NCI-H1417 (cell line): ENCODE measurements at places on chromosomes 3 and 15.

GRCh38 chr3:24060055-24060454, 115.0 kb downstream of the NR1D2 start:
- DNase-seq: no peak

- DNase-seq: no peak
Measured at GRCh38 chr3:171956705-171957104, 82.7 kb upstream of the FNDC3B start.

- DNase-seq: peak; percentile 87
Measured at GRCh38 chr3:52685285-52685708, 416 bp downstream of the PBRM1 start.

GRCh38 chr3:11006986-11007933, 14.7 kb downstream of the SLC6A1 start:
- DNase-seq: no peak

- no peak for DNase-seq
Measured at GRCh38 chr3:81540787-81541186, 220.7 kb downstream of the GBE1 start.

DNA sequence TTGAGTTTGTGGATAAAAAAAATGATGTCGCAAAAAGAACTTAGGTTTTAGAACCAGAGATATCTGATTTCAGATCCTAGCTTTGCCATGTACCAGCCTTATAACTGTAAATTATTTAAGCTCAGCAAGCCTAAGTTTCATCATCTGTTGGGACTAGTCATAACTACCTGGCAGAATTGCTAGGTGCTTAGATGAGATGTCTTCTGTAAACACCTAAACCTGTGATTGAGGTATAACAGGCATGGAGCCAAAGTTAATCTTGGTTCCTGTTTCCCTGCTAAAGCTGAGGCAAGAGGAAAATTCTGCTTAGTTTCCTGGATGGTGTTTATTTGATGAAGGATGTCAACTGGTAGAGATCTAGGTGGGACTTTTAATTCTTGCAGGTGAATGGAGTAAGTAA, 331.3 kb upstream of the RBMS3 start:
- no peak for DNase-seq

DNA sequence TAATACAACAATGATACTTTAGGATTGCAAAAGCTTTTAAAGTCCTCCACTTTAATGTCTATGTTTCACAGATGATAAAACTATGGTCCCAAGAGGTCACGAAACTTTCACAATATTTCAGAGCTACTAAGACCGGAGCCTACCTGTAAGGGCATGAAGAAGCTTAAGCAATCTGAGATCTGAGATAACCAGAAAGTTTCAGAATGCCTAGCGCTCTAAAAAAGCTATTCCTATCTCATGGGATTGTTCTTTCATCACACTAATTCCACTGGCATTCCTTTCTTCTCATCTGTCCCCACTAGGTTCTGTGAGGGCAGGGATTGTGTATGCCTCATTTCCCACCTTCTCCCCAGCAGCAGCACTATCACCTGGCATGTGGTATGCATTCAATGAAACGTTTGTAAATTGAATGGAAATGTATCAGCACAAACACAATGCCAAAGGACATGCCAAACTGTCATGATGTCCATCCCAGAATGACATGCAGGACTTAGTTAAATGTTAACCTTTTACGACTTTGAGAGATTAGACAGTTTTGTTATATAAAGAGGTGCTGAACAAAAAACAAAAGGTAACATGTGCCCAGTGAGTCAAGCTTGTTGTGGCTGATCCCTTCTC, 104.7 kb upstream of the NR2F2 start:
- no peak for DNase-seq

DNA sequence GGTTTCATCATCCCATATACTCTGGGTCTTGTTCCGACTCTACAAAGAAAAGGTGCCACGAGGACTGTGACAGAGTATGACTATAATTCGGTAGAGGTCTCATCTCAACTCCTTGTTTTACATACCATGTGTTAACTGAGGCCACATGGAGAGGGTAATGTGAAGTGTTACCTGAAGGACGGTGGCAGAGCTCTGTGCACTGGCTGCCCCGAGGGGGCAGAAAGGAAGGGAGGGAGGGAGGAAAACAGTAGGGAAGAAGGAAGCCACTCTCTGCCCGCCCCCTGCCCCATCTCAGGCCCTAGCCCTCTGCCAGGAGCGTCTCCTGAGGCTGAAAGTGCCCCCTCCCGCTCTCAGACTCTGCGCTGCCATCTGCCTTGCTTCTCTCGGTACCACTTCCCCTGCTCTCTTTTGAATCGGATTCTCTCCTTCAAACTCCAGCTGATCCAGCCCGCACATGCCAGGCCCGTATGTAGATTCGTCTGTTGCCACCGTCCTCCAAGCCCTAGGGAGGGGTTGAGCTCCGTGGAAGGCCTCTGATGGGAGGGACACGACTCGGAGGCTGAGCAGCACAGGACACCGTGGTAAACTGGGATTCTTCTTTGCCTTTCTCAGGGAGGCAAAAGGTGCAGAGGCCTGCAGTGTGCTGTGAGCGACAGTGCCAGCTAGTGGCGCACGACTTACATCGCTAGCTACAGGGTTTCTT, 70.5 kb upstream of the ATP10A start:
- no peak for DNase-seq

DNA sequence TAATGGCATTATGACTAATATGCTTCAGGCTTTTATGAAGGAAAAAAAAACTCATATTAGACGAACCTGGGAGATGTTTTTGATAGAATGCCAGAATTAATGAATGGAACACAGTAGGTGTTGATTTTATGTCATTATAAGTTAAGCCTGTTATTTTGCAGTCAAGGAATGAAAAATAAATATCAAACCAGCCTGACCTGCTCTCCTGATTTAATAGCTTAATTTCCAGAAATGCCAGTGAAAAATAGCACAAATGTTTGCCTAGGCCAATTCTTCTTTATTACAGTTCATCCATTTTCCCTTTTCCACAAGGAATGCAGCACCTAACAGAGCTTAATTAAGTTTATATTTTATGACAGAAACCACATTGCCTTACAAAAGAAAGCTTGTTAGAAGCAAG, 292.0 kb downstream of the TBL1XR1 start:
- peak; percentile 52 for DNase-seq

DNA sequence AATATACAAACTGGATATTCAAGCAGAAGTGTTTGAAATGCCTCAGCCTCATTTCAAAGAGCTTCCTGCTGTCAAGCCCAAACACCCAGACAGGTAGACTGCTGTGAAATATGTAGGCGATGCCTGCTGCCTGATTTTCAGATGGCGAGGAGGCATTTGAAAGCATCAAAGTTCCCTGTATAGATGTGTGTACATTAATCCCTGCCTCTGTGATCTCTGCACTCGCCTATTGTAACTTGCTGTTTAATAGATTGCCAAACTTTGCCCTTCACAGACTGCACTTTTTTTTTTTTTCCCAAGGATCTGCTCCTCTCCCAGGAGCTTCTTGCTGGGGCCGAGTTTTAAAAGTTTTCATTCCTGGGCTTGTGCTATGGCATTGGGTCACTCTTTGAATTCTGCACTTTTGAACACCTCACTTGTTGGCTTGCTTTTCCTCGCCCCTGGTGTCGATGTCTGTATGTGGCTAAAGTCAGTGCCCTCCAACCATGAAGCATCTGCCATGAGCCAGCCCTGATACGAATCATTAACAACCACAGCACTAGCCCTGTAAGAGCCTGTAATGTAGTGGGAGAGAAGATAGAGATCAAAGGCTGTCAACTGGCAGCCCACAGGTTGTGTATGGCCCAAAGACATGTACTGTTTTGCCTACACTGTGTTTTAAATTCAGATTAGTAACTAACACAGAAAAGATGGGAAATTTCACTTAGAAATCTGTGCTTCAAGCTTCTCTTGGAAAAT, 287.6 kb upstream of the ICE2 start:
- DNase-seq: peak; percentile 4

- no peak for DNase-seq
Measured at GRCh38 chr15:70320482-70320881, 222.8 kb upstream of the TLE3 start.

GRCh38 chr3:189188466-189188865, 16.7 kb downstream of the TPRG1 start:
- no peak for DNase-seq

DNA sequence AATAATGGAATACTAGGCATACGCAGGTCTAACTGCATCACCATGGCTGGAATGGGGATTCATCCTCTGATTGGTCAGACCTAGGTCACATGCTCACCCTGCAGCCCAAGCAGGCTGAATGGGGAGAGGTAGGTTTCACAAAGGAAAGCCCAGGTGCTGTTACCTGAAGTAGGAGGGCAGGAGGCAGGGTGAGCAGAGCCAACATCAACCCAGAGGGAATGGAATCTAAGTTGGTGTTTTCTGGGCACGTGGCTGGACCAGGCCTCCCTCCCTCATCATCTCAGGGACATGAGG, 6.7 kb upstream of the H1-8 start:
- DNase-seq: no peak

DNA sequence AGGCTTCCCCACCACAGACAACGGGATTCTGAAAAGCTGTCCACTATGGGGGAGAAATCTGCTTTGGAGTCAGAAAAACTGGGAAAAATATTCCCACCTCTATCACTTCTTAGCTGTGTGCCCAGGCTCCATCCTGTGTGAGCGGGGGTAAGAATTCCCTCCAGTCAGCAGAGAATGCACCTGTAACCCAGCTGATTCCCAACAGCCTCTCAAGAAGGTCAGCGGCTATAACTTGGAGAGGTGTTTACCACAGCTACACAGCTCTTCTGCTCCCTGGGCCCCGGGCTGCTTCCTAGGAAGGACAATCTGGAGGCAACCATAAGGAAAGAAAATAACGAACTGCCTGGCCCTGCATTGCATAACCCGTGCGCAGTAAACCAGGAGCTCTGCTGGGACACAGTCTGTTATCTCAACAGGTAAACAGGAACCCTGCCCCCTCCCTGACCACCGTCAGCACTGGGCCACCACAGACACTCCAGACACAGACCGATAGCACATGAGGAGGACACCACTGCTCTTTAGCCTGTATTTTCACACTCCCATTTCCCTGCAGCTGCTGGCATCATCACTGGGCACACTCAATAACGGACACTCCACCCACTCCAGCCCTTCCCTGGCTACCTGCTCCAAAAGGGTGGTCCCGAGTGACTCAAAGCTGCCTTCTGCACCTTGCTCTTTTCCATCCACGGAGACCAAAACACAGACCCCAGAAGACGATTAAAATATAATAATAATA, 2.1 kb downstream of the RAB43 start:
- no peak for DNase-seq

GRCh38 chr3:185502987-185503386, 4.2 kb upstream of the TMEM41A start:
- no peak for DNase-seq

GRCh38 chr3:53486961-53487654, 7.3 kb upstream of the CACNA1D start:
- no peak for DNase-seq

GRCh38 chr3:9098716-9099675, 135.7 kb upstream of the RAD18 start:
- peak; percentile 62 for DNase-seq

DNA sequence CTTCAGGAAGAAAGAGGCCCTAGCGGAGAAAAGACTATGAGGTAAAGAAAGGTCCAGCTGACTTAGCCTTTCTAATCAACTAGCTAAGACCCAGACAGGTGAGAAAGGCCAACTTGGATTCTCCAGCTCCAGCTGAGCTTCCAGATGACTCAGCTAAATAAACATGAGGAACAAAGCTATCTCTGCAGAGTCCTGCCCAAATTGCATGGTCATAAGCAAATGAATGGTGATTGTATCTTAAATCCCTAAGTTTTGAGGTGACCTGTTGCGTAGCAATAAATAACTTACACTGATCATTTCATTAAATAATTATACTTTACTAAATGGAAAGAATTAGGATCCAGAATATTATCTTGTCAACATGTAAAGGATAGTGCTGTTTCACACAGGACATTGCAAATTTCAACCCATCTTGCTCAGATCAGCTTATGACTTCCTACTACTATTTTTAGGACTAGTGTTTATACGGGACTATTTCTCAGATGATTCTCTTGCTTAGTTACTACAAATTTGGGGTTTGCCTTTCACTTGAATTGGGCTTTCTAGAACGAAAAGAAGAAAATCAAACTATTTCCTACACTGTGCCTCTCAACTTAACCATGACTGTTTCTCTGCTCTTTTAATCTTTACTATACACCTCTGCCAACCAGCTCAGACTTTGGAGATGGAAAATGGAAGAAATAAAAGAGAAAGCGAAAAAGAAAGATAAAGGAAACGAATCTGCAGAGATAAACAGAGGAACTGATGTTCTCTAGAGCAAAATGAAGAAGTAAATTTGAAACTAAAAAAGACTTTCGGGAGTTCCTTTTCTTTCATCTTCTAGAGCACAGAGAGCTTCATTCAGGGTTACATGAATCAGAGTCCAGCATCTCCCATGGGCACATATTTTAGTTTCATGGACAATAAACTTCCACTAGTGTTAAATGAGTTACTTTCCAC, 6.6 kb upstream of the ADGRG7 start:
- no peak for DNase-seq

DNA sequence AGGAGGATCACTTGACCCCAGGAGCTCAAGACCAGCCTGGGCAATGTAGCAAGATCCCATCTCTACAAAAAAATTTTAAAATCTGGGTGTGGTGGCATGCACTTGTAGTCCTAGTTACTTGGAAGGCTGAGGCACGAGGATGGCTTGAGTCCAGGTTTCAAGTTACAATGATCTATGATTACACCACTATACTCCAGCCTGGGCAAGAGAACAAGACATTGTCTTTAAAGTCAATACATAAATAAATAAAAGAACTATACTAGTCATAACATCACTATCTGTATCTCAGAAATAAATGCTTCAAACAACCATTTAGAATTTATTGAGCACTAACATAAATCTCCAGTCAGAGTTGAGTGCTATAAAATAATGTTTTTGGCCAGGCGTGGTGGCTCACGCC, 8.5 kb upstream of the PHLDB2 start:
- no peak for DNase-seq

DNA sequence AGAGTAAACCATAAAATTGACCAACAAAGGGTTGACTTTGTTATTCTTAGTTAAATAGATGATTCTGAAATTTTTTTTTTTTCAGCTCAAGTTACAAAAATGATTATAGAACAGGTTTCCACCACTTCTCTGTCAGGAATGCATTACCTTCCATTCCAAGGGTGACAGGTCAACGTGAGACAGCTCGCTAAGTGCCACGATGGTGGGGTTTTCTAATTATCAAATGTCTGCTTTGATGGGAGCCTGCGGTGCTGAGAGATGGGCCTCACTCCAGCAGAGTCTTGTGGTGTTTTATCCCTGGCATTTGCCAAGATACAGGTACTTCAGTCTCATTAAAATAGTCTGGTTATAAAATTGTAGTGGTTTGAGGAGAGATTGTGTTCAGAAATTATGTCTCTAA, 80.3 kb downstream of the CGNL1 start:
- no peak for DNase-seq

DNA sequence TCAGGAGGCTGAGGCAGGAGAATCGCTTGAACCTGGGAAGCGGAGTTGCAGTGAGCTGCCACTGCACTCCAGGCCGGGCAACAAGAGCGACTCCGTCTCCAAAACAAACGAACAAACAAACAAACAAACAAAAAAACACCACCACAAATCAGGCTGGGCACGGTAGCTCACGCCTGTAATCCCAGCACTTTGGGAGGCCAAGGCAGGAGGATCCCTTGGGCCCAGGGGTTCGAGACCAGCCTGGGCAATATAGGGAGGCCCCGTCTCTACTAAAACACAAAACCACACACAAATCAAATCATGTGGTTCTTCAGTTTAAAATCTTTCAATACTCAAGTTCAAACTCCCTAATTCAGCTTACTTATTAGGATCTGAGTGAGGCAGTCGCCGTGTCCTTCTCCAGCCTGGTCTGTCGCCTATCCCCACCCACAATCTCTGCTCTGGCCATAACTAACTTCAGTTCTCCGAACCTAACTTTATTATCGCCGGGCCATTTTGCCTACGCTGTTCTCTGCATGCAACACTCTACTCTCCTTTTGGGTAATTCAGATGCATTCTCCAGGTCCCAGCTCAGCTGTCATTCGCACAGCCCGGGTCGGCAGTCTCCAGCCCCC, 660 bp upstream of the RTF1 start:
- DNase-seq: no peak
